ENCODE measurements at places on chromosomes 3 and 15. TPM values are rescaled to one million over a fixed set of nuclear protein-coding genes. Genes with fewer than 3 reads are reported as not detected.

- no peak for DNase-seq
Measured at GRCh38 chr3:46383211-46383950, 12.6 kb downstream of the CCR5 start.

DNA sequence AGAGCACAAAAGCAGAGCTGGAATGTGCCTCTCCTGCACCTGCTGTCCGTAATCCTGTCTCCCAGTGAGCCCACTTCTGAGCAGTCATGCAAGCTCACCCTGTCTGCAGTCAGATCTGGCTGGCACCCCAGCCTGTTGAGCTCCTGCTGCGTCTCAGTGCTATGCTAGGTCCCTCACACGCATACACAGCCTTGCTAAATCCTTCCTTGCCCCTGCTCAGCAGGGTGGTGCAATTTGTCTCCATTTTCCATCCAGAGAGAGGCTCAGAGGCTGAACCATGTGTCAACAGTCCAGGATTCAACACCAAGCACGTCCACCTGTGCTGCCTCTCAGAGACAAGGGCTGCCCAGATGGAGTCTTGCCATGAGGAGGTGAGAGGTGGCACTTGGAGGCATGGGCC lies 11.0 kb downstream of the POMGNT2 start:
- no peak for DNase-seq

DNA sequence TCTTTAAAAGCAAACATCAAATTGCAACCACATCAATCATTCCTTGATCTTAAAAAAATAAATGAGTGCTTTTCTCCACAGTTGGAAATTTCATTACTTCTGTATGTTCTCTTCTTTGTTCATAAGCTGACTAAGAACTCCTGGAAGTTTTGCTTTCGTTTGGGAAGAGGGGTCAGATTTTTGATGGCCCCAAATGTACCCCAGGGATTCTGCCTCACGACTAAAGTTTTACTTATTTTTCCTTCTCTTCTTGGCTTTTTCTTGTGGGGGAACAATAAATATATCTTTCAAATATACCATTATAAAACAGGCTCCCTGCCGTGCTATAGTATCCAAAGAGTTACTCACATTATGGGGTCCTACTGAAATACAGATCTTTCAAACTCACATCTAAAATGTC lies 215.0 kb upstream of the CDIN1 start:
- DNase-seq, result no peak

- DNase-seq, result no peak
Measured at GRCh38 chr3:181717549-181718171, 5.9 kb downstream of the SOX2 start.

DNA sequence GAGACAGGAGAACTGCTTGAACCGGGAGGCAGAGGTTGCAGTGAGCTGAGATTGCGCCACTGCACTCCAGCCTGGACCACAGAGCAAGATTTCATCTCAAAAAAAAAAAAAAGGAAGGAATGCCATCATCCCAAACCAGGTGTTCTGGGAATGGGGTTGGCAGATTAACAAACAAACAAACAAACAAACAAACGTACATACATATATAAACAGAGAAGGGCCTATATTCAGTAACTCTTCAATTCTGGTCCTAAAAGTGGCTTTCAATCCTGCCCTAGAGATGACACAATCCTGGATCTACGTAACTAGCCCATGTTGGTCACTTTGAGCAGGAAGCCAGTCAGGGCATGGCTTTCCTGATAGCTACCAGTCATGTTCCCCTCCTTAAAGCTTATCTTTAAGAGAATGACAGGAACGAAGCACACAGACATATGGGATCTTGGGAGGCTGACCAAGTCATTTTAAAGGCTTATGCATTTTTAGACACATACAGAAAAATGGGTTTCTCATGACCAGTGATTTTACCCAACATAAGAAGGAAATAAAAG lies 29.9 kb upstream of the RAB11A start:
- no peak for DNase-seq

DNA sequence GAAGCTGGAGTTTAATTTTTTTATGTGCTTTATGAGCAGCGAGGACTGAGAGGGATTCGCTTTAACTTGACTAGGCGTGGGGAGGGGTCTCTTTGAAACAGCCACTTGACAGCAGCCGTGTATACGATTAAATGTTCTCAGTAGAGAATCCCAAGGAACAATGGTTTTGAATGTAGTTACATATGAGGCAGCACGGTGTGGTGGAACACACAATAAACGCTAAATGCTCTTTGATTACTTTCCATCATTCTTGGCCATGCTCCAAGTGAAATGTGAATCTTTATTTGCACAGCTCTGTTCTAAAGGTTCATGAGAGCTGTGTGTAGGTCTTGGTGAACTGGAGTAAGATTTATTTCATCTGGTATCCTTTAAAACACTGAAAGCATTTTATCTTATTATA lies 251.4 kb upstream of the TGFBR2 start:
- no peak for DNase-seq

- DNase-seq, result no peak
Measured at GRCh38 chr3:67595424-67595823, 59.0 kb downstream of the SUCLG2 start.

The NANOGP8 gene
- total RNA-seq, result not detected

The GOLGA6L9 gene
- 1.1 TPM for total RNA-seq

The TATDN2 gene
- 10.1 TPM for total RNA-seq

The DUOXA2 gene
- not detected for total RNA-seq
